Stimulated activated CD4-positive, alpha-beta T cell treated with anti-CD3 and anti-CD28 coated beads, TNF-alpha, amount 100 ng/mL, for 24 hours (primary cell): ENCODE measurements at places on chromosomes 11 and 22.

DNA sequence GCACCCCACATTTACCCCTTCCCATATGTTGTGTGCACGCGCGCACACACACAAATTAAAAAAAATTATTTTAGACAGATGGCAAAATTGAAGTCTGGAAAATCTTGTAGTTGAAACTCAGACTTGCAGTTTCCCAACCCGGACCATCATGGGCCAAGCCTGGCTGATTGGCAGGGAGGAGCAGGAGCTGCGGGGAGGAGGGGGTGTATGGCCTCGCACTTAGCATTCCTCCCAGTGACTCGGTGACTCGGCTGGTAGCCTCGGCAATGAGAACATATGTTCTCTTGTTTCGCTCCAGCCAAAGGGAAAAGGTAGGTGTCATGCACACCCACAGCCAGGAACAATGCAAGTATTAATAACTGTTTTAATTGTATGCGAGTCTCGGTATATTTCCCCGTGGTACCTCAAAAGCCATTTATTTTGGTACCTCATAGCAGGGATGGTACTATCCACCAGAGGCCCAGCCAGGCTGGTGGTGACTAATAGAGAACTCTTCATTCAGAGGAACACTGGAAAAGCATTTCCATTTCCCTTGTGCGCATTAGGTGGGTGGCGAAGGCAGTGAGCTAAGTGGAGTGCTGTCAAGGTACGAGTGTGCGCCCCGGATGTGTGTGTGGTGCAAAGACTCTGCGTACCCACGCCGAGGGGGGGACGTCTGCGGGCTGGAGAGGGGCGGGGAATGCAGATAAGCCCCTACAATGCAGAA is 92.5 kb downstream of the DSCAML1 start:
- DNase-seq: no peak

DNA sequence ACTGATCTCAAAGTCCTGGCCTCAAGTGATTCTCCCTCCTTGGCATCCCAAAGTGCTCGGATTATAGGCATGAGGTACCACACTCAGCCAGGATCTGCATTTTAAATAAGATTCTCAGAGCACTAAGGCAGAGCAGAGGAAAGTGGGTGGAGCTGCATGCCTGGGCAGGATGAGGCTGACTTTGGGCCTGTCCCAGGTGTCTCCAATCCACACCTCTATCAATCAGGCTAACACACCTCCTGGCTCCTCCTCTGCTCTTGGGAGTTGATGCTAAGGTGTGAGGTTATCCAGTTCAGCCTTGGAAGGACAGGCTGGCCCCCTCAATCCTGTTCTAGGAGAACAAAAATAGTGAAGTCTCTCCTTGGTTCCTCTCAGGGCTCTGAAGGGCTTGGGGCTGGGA is 30.2 kb upstream of the P2RY2 start:
- no peak for DNase-seq

GRCh38 chr22:35039625-35040024 is 26.3 kb upstream of the ISX start:
- DNase-seq: no peak

DNA sequence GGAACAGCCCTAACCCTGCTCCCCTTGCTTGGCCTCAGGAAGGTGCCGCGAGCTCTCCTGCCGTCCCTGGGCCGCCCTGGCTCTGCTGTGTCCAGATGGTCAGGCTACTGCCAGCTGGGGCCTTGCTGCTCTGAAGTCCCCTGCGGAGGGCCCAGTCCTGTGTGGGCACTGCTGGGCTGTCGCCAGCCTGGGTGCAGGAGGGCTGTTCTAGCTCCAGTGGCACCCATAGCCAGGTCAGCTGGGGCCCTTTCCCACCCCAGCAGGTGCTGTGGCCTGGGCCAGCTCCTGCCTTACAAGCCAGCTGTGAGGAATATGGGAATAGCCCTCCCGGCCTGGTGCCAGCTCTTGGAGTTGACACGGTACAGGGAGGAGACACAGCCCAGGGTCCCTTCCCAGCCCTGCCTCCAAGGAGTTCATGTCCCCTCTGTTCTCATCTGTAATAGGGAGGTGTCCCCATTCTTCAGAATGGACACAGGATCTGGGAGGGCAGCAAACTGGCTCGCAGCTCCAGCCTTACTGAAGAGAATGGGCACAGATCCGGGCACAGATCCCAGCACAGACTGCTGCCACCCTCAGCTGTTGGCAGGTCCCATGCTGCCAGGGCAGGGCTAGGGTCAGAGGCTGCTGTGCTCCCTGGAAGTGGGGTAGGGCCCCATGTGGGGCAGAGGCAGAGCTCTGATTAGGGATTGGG is 3.9 kb downstream of the DERL3 start:
- no peak for DNase-seq

GRCh38 chr22:33726294-33726734 is 194.0 kb downstream of the LARGE1 start:
- no peak for DNase-seq

GRCh38 chr22:46446799-46447198 is 90.6 kb downstream of the CELSR1 start:
- DNase-seq: no peak

DNA sequence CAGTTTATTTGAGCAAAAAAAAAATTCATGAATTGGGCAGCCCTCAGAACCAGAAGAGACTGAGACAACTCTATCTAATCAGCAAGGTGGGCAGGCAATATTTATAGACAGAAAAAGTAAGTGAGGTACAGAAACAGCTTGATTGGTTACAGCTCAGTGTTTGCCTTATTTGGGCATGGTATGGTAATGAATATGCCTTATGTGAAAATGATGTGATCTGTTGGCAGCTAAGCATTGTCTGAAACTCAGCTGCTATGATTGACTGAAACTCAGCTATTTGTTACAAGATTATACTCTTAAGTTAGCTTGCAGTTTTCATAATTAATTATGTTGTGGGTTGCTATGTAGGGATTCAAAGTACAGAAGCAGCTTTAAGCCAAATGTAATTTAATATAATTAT is 127.6 kb downstream of the CNTN5 start:
- DNase-seq: no peak

DNA sequence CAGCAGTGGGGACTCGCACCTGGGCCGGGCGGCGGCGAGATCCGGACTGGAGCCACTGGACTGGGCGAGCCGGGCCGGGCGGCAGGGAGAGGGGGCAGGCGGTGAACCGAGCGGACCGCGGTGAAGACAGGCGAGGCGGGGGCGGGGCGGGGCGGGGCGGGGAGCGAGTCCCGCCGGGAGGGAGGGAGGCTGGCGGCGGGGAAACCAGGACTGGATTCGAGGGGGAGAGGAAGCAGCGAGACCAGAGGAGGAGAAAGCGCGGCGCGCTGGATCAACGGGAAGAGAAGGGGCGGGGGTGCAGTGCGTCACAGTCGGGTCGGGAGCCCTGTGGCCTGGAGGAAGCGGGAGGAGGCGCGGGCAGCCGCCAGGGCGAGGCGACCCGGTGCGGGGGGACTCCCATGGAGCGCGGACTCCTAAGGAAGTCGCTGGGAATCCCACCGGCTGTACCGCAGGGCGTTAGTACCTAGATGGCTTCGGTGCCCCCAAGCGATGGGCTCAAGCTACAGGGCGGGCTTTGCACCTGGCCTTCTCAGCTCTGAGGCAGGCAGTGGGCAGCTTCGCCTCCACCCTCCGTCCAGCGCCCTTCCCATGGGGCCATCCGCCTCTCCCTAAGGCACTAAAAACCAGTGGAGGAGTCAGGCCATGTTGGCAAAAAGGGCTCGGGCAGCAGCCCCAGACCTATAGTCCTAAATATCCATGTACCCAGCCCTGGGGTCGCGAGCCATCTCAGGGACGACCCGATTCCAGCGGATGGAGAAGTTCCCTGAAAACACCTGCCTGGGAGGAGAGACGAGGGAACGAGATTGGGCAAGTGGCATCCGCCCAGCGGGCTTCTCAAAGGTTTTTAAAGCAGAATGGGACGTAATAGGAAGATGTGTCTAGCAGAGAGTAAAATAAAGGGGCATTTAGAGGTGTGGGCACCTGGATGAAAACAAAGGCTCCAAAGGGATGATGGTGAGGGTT is at the start of gene TMEM121B:
TMEM121B (minus strand) TSS at position 128 of the 963 bp plus-strand sequence. CDS start 233 bp downstream, outside the sequence.
- DNase-seq: no peak

DNA sequence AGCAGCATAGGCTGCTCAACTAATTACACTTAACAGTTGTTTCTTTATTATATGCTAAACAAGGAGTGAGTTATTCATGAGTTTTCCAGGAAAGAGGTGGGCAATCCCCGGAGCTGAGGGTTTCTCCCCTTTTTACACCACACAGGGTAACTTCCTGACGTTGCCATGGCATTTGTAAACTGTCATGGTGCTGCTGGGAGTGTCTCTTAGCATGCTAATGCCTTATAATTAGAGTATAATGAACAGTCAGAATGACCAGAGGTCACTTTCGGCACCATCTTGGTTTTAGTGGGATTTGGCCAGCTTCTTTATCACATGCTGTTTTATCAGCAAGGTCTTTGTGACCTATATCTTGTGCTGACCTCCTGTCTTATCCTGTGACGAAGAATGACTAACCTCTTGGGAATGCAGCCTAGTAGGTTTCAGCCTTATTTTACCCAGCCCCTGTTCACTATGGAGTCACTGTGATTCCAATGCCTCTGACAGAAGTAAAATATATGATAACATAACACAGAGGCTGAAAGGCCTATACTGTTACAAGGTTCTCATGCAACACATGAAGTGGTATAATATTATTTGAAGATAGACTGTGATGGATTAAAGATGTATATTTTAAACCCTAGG is 41.3 kb upstream of the RDX start:
- DNase-seq: no peak

- no peak for DNase-seq
Observed at GRCh38 chr11:61075891-61076290, 26.4 kb upstream of the CD5 start.

GRCh38 chr11:44915621-44916020 is 35.1 kb downstream of the TP53I11 start:
- no peak for DNase-seq

- no peak for DNase-seq
Observed at GRCh38 chr22:44407987-44408828, 89.8 kb downstream of the RTL6 start.

- no peak for DNase-seq
Observed at GRCh38 chr11:44300844-44301563, 8.9 kb downstream of the ALX4 start.

- DNase-seq: no peak
Observed at GRCh38 chr22:27443306-27443705, 358.2 kb downstream of the MN1 start.

- DNase-seq: no peak
Observed at GRCh38 chr11:70608568-70609470, 210.5 kb downstream of the CTTN start.

DNA sequence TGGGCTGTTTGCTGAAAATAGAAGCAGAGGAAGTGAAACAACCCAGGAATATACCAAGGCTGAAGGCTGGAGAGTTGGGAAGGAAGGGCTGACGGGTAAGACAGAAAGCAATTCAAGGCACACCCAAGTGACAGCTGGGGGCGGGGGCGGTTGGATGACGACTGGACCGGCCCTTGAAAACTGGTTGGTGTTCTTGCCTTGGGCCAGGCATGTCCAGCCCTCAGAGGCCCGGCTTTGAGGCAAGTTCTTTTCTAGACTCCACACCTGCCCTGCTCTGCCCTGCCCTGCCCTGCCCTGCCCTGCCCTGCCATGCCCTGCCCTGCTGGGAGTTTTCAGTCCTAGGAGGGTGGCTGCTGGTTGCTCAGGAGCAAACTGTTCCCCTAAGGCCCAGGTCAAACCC is 34.2 kb upstream of the CACNG2 start:
- no peak for DNase-seq

DNA sequence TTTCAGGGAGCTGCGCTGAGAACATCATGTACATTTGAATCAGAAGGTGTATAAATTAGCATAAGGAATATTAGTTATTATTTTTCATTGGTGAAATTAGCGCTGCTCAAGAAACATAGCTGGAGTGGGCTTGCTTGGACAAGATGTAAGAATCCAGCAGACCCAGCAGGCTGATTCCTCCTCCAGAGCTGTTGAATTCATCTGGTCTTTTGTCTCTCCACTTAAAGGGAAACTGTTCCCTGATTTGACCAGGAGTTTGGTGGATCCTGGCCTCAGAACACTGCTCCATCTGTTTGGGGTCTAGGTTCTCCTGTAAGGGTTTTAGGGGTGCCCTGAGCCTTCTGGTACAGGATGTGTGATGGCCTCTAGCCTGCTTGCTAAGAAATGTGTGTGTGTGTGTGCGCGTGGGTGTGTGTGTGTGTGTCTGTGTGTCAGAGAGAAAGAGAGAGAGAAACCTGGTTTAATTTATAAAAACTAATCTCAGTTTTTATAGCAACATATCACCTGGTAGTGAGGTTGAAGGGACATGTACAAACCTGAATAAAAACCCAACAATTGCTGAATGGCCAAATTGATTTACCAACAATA is 8.3 kb upstream of the SORL1 start:
- no peak for DNase-seq

GRCh38 chr22:46969961-46970360 is 207.5 kb downstream of the TBC1D22A start:
- DNase-seq: no peak

DNA sequence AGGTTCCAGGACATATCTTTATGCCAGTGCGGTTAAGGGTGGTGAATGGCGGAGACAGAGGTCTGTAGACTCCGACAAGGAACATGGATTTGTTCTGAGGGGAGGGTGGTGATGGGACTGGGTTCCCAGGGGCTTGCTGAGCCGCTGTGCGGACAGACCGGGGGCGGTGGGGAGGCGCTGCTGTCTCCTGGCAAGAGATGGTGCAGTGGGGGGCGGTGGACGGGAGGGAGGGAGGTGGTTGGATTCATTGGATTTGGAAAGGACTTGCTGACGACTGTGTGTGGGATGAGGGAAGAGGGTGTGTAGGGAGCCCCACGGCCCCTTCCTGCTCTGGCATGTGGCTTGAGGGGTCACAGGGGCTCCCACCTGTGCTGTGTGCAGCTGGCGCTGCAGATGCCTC is 43.2 kb downstream of the FLRT1 start:
- no peak for DNase-seq

DNA sequence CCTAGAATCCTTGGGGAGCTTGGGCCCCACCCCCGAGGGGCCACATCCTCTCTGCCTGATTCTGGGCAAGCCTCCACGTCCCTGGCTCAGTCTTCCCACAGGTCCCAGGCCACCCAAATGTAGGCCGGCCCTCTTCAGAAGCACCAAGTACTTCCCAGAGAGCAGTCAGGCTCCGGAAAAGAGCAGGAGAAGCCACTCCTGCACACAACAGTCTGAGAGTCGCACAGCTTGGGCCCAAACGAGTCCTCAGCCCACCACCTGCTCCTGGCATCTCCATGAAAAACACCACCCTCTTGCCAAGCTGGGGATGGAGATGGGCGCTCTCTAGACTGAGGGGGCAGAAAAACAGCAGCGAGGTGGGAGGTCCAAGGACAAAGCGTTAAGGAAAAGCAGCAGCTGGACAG is 15.4 kb downstream of the EHD1 start:
- no peak for DNase-seq

- peak; percentile 24 for DNase-seq
Observed at GRCh38 chr11:130131961-130132850, 27.4 kb upstream of the ST14 start.
